Tibial artery (tissue), 4 donors: ENCODE measurements at places on chromosomes 12 and 14.

DNA sequence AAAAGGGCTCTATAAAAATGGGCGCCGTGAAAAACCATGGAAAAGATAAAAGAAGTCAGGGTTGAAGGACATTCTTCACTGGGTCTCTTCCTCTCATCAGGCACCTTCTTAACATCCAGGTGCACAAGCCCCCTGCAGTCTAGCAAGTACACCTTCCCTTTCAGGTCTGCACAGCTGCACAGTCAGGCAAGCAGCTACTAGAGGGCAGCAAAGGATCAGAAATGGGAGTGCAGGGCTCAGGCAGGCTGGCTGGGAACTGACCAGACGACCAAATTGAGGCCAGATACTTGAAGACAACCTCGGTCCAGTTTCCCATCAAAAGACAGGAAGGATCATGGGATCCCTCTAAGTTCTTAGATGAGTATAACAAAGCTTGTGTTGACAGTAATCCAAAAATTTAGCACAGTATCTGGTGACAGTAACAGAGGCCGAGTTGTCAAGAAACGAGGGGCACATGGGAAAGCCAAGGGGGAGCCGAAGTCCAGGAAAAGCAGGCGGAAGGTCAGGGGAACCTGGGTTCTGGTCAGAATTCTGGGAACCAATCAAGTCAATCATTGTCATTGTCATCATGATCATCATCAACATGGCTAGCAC, 10.1 kb upstream of the GRIP1 start:
- DNase-seq, result no peak

DNA sequence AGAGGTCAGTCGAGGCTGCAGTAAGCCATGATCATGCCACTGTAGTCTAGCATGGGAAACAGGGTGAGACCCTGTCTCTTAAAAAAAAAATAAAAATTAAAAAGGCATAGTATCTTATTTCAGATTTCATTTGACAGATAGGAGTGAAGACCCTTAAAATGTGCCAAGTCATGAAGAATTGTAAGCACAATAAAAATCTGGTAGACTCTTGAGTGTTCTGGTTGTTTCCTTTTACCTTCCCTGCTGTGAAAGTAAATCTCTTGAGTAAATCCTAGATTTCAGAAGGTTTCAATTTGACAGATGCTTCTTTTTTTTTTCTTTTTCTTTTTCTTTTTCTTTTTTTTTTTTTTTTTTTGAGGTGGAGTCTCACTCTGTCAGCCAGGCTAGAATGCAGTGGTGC, 109.0 kb downstream of the ESR2 start:
- DNase-seq, result no peak

GRCh38 chr14:72254937-72255472, 322.8 kb downstream of the RGS6 start:
- DNase-seq, result no peak

- no peak for DNase-seq
Measured at GRCh38 chr12:42780671-42781070, 191.1 kb upstream of the PRICKLE1 start.

- DNase-seq, result no peak
Measured at GRCh38 chr12:6222078-6222654, 22.0 kb downstream of the CD9 start.

GRCh38 chr12:25992026-25992782, 33.7 kb downstream of the RASSF8 start:
- DNase-seq, result no peak

DNA sequence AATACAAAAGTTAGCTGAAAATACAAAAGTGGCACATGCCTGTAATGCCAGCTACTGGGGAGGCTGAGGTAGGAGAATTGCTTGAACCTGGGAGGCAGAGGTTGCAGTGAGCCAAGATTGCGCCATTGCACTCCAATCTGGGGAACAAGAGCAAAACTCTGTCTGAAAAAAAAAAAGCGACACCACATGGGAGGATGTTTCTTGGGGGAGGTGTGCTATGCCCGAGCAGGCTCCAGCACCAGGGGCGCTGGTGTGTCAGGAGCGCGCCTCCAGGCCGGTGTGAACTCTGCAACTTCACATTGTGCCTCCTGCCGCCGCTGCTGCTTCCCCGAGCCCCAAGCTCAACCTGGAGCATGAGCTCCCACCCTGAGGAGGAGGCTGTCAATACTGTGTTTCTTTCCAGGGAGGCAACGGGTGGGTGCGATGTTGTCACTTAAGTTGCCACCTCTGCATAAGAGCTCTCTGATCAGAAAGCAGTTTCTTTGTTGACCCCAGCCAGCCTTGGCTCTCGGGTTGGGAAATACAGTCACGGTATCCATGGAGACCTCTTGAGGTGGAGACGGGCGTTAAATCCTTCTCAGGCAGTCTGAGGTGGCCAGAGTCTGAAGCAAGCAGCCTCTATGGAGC, 18.9 kb downstream of the DEGS2 start:
- no peak for DNase-seq

- DNase-seq, result no peak
Measured at GRCh38 chr14:50910495-50911420, 33.5 kb downstream of the PYGL start.

GRCh38 chr12:3140284-3140683, 63.1 kb downstream of the TSPAN9 start:
- no peak for DNase-seq

- no peak for DNase-seq
Measured at GRCh38 chr14:32375663-32376062, 46.6 kb downstream of the AKAP6 start.

DNA sequence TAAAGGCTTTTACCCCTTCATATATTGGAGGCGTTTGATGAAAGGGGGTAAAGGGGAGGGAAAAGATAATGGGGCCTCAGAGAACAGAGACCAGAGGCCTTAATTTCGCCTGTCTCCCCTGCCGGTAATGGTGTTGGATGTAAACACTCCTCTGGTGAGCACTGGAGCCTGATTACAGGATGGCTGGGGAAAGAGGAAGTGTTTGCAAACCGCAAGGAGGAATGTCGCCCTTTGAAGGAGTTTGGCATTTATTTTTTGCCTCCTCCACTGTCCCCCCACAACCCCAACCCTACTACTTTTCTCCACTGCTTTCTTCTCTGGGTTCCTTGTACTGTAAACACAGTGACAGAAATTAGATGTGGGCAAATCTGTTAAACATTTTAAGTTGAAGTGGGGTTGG, 211.9 kb upstream of the TBX3 start:
- no peak for DNase-seq

DNA sequence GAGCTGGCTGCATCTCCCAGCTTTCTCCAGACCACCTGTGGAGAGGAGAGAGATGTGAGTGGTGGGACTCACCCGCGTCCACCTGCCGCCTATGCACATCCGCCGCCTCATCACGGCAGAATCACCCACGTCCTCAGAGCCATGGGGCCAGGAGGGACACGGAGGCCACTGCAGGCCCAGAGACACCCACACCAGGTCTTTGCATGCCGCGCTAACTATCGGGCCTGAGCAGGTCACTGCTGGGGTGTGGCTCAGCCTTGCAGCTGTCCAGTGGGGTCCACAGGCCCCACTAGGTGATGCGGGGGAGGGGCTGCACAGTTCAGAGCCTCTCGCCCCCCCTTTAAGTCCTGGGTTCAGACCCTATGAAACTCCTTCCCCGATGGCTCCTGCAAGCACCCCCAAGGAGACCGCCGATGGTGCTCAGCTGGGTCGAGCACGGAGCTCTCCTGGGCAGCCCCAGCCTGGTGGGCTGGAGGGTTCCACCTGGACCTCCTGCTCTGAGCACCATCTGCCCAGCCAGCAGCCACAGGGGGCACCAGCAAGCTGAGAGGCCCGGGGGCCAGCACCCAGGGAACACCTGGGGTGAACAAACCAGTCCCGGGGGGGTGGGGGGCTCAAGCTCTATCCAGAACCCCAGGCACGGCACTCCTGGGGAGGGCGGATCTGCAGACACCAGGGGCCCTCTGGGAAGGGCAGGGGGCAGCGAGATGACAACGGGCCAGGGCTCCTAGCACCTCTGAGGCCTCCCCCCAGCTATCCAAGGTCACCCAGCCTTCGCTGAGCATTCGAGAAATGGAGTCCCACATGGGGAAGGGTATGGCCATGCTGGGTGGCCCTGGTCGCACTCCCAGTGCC, 34.3 kb downstream of the CCNK start:
- DNase-seq, result peak; percentile 16

- no peak for DNase-seq
Measured at GRCh38 chr14:80545935-80546854, 334.9 kb upstream of the DIO2 start.

DNA sequence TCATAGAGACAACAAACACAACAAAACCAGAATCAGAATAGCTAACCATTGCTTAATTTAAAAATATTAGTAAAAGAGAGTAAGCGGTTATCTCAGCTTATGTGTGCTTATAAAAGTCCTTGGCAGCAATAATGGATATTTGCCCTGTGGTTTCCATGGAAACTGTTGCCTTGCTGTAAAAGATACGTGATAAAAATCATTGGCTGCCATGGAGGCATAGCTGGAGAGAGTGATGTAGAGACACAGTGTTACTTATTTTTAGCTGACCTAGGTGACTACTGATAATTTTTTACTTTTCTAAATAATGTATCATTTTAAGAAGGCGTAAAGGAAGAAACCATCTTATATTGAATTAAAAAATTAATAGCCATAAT, 92.9 kb downstream of the ERC1 start:
- DNase-seq, result no peak

GRCh38 chr12:64243809-64244208, 21.7 kb upstream of the KICS2 start:
- DNase-seq, result no peak
